ENCODE measurements at places on chromosomes 11 and 22. TPM values are rescaled to one million over a fixed set of nuclear protein-coding genes. Genes with fewer than 3 reads are reported as not detected.

GRCh38 chr11:19374151-19374569, 133.4 kb upstream of the E2F8 start:
- H3K27ac ChIP-seq = peak overlapping the region; percentile 18
- no peaks in the 10 kb centered on the region for H3K27me3 ChIP-seq
- DNase-seq = peak; percentile 81

The PGR gene
- 0.72 TPM for polyA plus RNA-seq

The MS4A4A gene
- polyA plus RNA-seq = 33.4 TPM

DNA sequence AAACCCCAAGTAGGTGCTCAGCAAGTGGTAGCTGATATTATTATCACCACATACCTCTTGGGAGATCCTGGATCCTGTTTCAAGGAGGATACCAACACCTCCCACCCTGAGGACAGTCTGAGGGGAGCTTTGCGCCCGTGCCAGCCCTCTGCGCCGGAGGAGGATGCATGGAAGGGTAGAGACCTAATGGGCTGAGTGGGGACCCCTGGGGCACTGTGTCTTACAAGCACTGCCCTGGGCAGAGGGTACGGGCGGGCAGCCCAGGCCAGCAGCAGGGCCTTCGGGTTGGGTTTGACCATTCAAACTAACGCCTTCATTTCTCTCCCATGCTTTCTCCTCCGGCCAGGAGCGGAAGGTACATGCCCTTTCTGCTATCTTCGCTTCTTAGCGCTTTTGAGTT, 26.3 kb downstream of the MYBPC3 start:
- no peaks in the 10 kb centered on the region for H3K27me3 ChIP-seq
- DNase-seq = no peak
- H3K27ac ChIP-seq = no peak overlapping the region
- no peaks in the 10 kb centered on the region for H3K36me3 ChIP-seq

- H3K27me3 ChIP-seq = no peaks in the 10 kb centered on the region
- H3K36me3 ChIP-seq = no peaks in the 10 kb centered on the region
- H3K4me1 ChIP-seq = no peaks in the 10 kb centered on the region
- DNase-seq = no peak
- H3K27ac ChIP-seq = no peak overlapping the region
These were observed 427.8 kb upstream of the ISX start for GRCh38 chr22:34638128-34638527.

The BACE1-AS gene
- 7.3 TPM for polyA plus RNA-seq

GRCh38 chr11:134538742-134539141, 126.7 kb upstream of the B3GAT1 start:
- H3K27me3 ChIP-seq = no peaks in the 10 kb centered on the region
- H3K36me3 ChIP-seq = no peaks in the 10 kb centered on the region
- H3K4me3 ChIP-seq = no peak overlapping the region

DNA sequence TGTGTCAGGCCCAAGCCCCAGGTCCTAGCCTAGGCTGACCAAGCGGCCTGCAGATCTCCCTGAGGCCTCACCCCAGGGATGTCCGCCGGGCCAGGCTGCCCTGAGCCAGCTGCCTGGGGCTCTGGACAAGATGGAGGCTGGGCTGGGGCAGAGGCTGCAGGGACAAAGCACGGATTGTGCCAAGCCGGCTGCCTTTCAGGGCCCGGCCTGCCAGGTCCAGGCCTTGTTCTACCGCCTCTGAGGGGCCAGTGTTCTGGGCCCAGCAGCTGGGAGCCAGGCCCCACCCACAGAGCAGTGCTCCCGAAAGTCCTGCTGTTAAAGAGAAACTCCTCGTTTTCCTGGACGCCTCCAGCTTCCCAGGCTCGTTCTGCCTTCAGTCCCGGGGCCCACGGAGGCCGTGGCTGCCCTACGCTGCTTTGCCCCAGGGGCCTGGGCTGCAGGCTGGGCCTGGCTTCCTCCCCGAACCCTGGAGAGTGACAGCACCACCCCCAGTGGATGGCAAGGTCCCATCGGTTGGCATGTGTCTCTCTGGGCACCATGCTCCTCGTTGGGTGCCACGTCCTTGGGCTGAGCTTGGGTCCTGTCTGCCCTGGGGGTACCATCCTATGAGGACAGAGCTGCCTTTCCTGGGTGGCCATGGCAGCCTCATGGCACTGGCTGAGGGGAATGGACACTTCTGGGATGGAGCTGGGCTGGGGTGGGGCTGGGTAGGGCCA, 7.6 kb downstream of the BRSK2 start:
- no peaks in the 10 kb centered on the region for H3K36me3 ChIP-seq
- DNase-seq = no peak
- H3K4me1 ChIP-seq = no peaks in the 10 kb centered on the region
- H3K4me3 ChIP-seq = no peak overlapping the region
- H3K27ac ChIP-seq = no peak overlapping the region

The ARL2 gene
- 66.5 TPM for polyA plus RNA-seq

GRCh38 chr22:30226192-30226832, 20.2 kb downstream of the LIF start:
- H3K27me3 ChIP-seq = no peaks in the 10 kb centered on the region
- no peaks in the 10 kb centered on the region for H3K36me3 ChIP-seq
- no peaks in the 10 kb centered on the region for H3K4me1 ChIP-seq
- no peak for DNase-seq
- no peak overlapping the region for H3K4me3 ChIP-seq

DNA sequence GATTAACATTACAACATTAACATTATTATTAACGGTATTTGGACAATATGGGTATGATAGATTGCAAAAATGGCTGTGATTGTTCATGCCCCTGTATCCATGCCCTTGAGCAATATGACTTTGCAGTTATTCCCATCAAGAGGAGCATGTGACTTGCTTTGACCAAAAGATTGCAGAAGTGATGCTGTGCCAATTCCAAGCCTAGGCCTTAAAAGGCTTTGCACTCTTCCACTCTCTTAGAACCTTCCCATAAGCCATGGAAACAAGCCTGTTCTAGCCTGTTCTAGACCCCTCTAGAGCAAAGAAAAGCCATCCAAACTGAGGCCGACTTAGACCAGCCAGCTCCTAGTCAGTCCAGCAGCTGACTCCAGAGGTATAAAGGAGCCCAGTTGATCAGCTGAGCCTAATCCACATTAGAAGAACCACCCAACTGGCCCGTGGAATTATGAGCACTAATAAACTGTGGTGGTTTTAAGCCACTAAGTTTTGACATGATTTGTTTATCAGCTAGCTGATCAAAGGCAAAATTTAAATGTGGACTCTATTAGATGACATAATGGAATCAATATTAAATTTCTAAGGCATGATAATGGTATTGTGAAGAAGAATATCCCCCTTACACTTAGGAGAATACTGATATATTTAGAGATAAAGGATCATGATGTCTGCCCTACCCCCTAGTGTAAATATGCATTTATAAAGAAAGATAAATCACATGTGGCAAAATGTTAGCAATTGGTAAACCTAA, 28.6 kb downstream of the RAB30 start:
- DNase-seq = peak; percentile 62
- no peak overlapping the region for H3K4me3 ChIP-seq
- H3K4me1 ChIP-seq = peaks cover 26% of the 10 kb centered on the region
- no peaks in the 10 kb centered on the region for H3K27me3 ChIP-seq
- no peak overlapping the region for H3K27ac ChIP-seq

GRCh38 chr22:45235101-45235777, 5.5 kb downstream of the KIAA0930 start:
- H3K27ac ChIP-seq = no peak overlapping the region
- H3K27me3 ChIP-seq = no peaks in the 10 kb centered on the region
- H3K36me3 ChIP-seq = no peaks in the 10 kb centered on the region

GRCh38 chr11:62547691-62548281, 1.2 kb upstream of the AHNAK start:
- no peak for DNase-seq
- H3K4me1 ChIP-seq = peaks cover 27% of the 10 kb centered on the region
- peak overlapping the region; percentile 93 for H3K4me3 ChIP-seq
- peak overlapping the region; percentile 96 for H3K27ac ChIP-seq
- H3K27me3 ChIP-seq = no peaks in the 10 kb centered on the region
- no peaks in the 10 kb centered on the region for H3K36me3 ChIP-seq

GRCh38 chr11:121031167-121031566, 7.3 kb downstream of the TBCEL start:
- no peaks in the 10 kb centered on the region for H3K36me3 ChIP-seq
- no peaks in the 10 kb centered on the region for H3K27me3 ChIP-seq
- H3K4me1 ChIP-seq = peaks cover 9% of the 10 kb centered on the region
- H3K4me3 ChIP-seq = no peak overlapping the region
- H3K27ac ChIP-seq = no peak overlapping the region

- H3K27ac ChIP-seq = peak overlapping the region; percentile 32
- H3K4me3 ChIP-seq = no peak overlapping the region
These were observed 3.3 kb downstream of the ARL14EP start for GRCh38 chr11:30326114-30326778.

DNA sequence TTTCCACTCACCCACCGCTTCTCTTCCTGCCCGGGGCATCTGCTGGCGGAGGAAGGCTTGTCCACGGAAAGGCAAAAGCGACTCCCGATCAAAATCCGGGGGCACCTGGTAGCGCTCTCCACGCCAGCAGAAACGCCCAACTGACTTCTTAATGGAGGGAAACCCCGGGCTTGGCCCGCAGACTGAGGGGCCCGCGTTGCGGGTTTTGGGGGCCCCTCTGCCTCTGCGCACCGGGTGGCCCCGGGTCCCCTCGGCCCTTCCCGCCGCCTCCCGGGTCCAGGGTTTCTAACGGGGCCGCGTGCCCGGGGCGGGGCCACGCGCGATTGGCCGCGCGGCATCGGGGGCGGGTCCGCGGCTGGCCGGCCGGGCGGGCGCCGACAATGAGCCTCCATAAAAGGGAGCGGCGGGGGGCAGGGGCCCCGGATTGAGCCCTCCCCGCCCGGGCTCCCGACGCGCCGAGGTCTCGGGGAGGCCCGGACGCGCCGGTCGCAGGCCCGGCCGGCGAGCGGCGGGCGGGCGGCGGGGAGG, at the start of gene SPINDOC:
Gene SPINDOC (plus strand): TSS at position 422 of the 528 bp plus-strand sequence. CDS start 231 bp downstream, outside the sequence.
- no peak within 1 kb of the TSS for H3K27ac ChIP-seq
- no peaks in the 10 kb centered on the region for H3K27me3 ChIP-seq
- peak within 1 kb of the TSS; percentile 54 for H3K4me3 ChIP-seq
- no peaks in the 10 kb centered on the region for H3K4me1 ChIP-seq
- peaks cover 6% of the 10 kb centered on the region for H3K36me3 ChIP-seq
- peak; percentile 84 for DNase-seq

The TLCD5 gene
- polyA plus RNA-seq = 12.9 TPM

GRCh38 chr11:107591378-107592230, 657 bp downstream of the ELMOD1 start:
- H3K4me1 ChIP-seq = peaks cover 19% of the 10 kb centered on the region
- H3K27me3 ChIP-seq = peaks cover 48% of the 10 kb centered on the region
- no peak overlapping the region for H3K27ac ChIP-seq
- no peak for DNase-seq
- no peaks in the 10 kb centered on the region for H3K36me3 ChIP-seq

The APOL6 gene
- polyA plus RNA-seq = 6.5 TPM

DNA sequence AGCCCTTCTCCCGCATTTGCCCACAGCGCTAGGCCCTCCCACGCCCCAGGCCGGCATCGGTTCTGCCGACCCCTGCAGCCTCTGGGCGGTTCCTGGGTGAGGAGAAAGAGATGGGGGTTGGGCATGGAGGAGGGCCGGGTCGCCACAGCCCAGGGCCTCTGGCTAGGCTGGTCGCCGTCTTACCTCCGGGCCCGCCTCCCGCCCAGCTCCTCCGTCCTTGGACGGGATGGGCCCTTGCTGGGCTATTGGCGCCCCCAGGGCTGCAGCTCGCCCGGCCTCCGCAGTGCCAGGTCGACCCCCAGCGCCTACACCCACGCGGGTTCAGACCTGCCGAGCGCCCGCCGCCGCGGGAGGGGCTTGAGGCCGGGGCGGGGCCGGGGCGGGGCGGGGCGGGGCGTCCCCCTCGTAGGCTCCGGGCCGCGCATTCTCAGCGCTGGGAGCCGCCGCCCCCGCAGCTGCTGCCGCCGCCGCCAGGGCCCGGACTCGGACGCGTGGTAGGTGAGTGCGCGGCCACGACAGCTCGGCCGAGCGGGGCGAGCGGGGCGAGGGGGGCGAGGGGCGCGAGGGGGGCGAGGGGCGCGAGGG, at the start of gene CD151:
Gene CD151 (plus strand): TSS at position 424 of the 585 bp plus-strand sequence. CDS start 3,118 bp downstream, outside the sequence.
- H3K36me3 ChIP-seq = no peaks in the 10 kb centered on the region
- H3K4me1 ChIP-seq = peaks cover 71% of the 10 kb centered on the region
- peak within 1 kb of the TSS; percentile 78 for H3K27ac ChIP-seq
- DNase-seq = peak; percentile 49

DNA sequence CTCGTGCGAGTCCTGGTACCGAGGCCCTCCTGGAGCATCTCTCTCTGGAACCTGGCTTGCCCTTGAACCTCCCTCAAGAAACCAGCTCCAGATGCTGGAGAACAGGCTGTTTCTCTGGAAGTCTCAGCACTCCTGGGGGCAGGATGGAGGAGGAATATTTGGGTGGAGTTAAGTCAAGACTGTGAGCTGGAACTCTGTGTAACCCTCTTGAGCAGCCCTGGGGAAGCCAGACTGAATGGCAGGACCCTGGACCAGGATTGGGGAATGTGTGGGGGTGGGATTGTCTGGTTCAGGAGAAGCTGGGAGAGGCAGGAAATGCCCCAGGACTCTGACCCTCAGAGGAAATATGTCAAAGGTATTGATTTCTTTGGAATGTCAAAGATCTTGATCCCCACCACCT, 7.7 kb downstream of the CREB3L1 start:
- no peak overlapping the region for H3K4me3 ChIP-seq
- no peak overlapping the region for H3K27ac ChIP-seq
- H3K4me1 ChIP-seq = peaks cover 5% of the 10 kb centered on the region
- no peak for DNase-seq
- no peaks in the 10 kb centered on the region for H3K36me3 ChIP-seq

GRCh38 chr11:85627332-85627997, at the start of gene DLG2:
DLG2 (minus strand) TSS chr11:85627344.
- H3K27me3 ChIP-seq = no peaks in the 10 kb centered on the region
- H3K4me3 ChIP-seq = peak within 1 kb of the TSS; percentile 65
- peak within 1 kb of the TSS; percentile 74 for H3K27ac ChIP-seq
- peak; percentile 29 for DNase-seq
- H3K4me1 ChIP-seq = peaks cover 10% of the 10 kb centered on the region

- no peak overlapping the region for H3K4me3 ChIP-seq
- DNase-seq = no peak
- no peak overlapping the region for H3K27ac ChIP-seq
- H3K36me3 ChIP-seq = no peaks in the 10 kb centered on the region
These were observed 10.1 kb downstream of the ATP5MG start for GRCh38 chr11:118411530-118411929.

The TOB2 gene
- polyA plus RNA-seq = 24.1 TPM

DNA sequence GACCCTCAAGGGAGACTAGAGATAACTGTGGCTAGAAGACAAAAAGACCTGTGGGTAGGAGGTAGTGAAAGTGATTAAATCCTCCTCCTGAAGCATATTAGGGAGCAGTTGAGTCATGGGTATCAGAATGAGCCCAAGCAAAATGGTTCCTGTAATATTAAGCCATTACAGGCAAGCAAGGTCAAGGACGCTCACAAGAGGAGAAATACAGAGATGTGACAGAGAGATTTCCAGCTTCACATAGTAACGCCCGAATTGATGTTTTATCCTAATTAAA, 77.7 kb downstream of the FAM76B start:
- no peak overlapping the region for H3K4me3 ChIP-seq
- H3K4me1 ChIP-seq = peaks cover 3% of the 10 kb centered on the region
- H3K27me3 ChIP-seq = no peaks in the 10 kb centered on the region
- peak; percentile 13 for DNase-seq
- H3K36me3 ChIP-seq = no peaks in the 10 kb centered on the region
- H3K27ac ChIP-seq = no peak overlapping the region

The KRTAP5-9 gene
- polyA plus RNA-seq = 0.71 TPM

GRCh38 chr11:57049749-57050148, 61.0 kb downstream of the OR5AK2 start:
- no peaks in the 10 kb centered on the region for H3K4me1 ChIP-seq
- no peaks in the 10 kb centered on the region for H3K36me3 ChIP-seq
- no peak overlapping the region for H3K4me3 ChIP-seq
- no peaks in the 10 kb centered on the region for H3K27me3 ChIP-seq

All from adrenal gland (tissue), 19 donors.